ENCODE measurements at places on chromosomes 11 and 22.

- DNase-seq, result no peak
Measured at GRCh38 chr11:84950569-84951270, 676.4 kb downstream of the DLG2 start.

DNA sequence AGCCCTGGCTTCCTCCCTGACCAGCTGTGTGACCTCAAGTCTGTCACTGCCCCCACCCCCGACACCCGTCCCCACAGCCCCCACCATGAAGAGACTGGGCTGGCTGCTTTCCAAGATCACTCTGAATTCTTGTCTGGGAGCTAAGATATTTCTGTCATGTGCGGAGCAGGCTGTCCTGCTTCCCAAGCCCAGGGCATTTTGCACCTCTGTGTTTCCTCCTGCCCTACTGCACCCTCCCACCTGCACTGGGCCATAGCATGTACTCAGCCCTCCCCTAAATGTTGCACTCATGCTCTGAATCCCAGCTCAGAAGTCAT lies 30.3 kb upstream of the MYEOV start:
- DNase-seq, result no peak

DNA sequence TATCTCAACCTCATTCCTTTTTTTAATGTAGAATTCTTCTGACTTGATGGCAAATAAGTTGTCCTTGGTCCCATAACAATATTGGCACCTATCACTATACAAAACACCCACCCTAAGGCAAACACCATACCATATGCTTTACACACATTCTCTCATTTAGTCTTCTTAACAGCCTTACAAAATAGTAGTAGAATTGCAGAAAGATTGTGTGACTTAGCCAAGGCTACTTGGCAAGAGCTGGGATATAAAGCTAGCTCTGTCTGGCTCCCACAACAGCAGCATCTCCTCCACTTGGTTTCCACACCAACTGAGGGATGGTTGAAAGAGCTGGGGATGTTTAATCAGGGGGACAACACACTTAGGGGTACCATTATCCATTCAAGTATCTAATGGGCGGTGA lies 9.8 kb upstream of the ZDHHC13 start:
- DNase-seq, result no peak

DNA sequence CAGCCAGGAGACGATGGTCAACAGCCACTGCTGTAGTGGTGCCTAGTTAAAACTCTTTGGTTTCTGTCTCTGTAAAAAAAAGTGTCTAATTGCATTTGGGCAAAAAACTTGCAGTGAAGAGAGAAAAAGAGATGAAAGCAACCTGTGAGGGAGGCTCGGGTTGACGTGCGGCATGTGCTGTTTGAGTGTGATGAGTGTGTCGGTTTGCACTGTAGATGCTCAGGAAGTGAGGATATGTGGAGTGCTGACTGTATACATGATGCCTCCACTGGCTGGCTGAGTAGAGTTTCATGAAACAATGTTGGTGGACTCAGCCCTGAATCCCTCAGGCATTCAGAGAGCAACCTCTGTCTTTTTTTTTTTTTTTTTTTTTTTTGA lies 4.3 kb upstream of the DGCR6L start:
- no peak for DNase-seq

DNA sequence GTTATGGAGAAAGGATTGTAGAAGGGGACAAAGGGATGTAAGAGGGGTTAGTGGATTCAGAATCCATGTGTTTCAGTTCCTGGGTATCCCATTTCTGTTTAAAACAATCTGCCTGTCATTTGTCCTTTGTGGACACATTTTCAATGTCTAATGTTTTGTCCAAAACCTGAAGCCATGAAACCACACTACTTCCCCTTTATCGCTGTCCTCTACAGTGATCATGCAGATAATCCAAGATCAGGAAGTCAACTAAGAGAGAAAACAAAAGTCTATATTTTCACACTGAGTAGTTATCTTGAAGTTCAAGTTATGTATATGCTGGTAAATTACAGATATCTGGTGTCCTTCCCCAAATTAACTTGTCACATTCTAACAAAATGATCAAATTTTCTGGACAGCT lies 457.0 kb downstream of the NTM start:
- DNase-seq, result no peak

GRCh38 chr11:73521621-73522020 lies 76.3 kb downstream of the FAM168A start:
- no peak for DNase-seq
